ENCODE measurements at places on chromosomes 1 and 21.

- DNase-seq, result no peak
Measured at GRCh38 chr1:8374356-8374755, 56.4 kb downstream of the SLC45A1 start.

GRCh38 chr1:22903113-22903512, 69.6 kb downstream of the LACTBL1 start:
- DNase-seq, result no peak

DNA sequence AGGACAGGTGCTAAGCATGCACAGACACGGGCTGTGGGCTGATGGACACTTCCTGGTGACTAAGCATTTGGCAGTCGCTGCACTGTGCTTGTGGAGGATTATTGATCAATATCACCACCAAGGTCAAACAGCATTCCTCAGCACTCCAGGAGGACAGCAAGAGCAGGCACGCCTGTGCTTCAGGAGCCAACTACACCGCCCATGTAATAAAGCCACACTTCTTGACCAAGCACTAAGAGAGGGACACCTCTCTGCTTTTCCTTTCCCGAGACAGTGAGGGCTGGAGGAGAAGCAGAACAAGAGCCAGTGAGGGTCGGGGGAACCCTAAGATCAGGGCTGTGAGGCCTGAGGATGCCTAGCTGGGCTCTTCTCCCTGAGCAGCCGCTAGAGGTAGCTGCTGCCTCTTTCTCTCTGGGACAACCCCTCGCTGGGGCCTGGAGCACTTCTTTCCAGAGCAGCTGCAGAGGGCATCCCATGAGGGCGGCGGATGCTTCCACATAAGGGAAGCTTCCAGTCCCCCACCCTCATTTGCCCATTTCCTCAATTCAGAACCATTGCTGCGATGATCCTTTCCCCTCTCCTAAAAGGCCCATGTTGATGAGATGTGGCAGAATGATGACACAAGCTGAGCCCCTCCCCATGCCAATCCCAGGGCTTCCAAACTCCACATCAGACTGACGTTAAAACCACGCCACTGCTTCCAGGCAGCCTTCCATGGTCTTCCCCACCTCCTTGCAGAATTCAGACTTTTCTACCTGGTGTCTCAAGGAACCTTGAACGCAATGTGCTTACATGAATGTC, 19.1 kb downstream of the RAB7B start:
- no peak for DNase-seq

- no peak for DNase-seq
Measured at GRCh38 chr1:207429963-207430362, 24.2 kb upstream of the CR2 start.

DNA sequence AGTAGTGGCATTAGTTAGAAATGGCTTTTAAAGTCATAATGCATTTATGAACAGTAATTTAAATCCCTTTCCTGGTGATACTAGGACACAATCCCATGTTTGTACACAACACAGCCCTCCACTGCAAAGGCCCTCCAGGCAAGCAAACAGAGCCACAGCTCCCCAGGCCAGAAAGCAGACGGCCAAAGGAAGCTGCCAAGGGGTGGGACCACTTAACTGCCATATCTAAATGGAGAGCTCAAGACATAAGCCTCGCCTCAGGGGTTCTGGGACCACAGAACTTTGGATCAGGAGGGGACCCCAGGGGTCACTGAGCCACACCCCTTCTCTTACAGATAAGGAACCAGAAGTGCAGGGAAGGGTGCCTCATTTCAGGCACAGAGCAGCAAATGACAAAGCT, 189.7 kb downstream of the KCNH1 start:
- DNase-seq, result no peak

- DNase-seq, result no peak
Measured at GRCh38 chr1:66294707-66295370, 239.1 kb upstream of the SGIP1 start.

Data from activated effector memory CD4-positive, alpha-beta T cell treated with anti-CD3 and anti-CD28 coated beads, Interleukin-2, amount 50 U/mL, for 16 hours (primary cell).